Activated T-helper 2 cell treated with anti-CD3 and anti-CD28 coated beads, Interferon-gamma antibody, Interleukin-2, Interleukin-4, amounts not matched to agents 10 μg/mL and 5 μg/mL and 100 μg/mL, durations not matched to agents 14 hours and 24 hours and 36 hours (primary cell): ENCODE measurements at places on chromosomes 3 and 15. TPM values are rescaled to one million over a fixed set of nuclear protein-coding genes. Genes with fewer than 3 reads are reported as not detected.

IQCF5 gene
- not detected in 2 replicates for total RNA-seq

GRCh38 chr3:100888881-100889280 lies 104.3 kb downstream of the ABI3BP start:
- H3K36me3 ChIP-seq: no peaks in the 10 kb centered on the region
- H3K4me1 ChIP-seq: peaks cover 5% of the 10 kb centered on the region
- peaks cover 15% of the 10 kb centered on the region for H3K27me3 ChIP-seq
- no peak overlapping the region for H3K27ac ChIP-seq

SI gene
- total RNA-seq: not detected in 2 replicates

SPATA12 gene
- not detected in 2 replicates for total RNA-seq

DNA sequence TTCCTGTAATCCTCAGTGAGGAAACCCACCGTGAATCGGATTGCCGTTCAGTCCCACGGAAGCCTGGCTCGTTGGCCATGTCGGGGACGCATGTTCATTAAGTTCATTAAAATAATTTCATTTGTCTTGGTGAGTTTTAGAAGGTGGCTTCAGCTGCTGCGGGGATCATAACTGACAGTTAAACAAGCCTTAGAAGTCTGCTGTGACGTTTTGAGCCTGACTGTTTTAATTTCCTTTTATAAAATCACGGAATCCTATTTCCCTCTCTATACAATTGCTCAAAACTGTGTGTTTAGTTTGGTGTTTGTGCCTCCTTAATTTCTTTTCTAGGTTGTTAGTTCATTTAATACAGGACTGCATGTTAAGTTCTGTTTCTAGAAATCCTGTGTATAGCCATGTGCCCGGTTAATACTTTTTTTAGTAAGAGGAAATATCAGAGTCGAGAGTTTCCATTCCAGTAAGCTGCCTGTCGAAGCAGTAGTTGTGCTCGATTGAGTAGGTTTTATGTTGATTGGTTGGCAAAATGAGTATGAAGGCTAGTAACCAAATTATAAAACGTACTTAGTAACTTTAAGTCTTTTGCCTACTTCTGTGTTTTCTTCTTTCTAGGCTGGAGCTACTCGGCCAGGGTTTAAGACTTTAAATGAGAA lies 705 bp downstream of the NIPA2 start:
- peak overlapping the region; percentile 89 for H3K27ac ChIP-seq
- H3K27me3 ChIP-seq: no peaks in the 10 kb centered on the region
- H3K36me3 ChIP-seq: peaks cover 25% of the 10 kb centered on the region
- DNase-seq: no peak
- H3K4me3 ChIP-seq: peak overlapping the region; percentile 88

- no peak overlapping the region for H3K4me3 ChIP-seq
- no peaks in the 10 kb centered on the region for H3K36me3 ChIP-seq
- DNase-seq: no peak
- H3K4me1 ChIP-seq: no peaks in the 10 kb centered on the region
- H3K27ac ChIP-seq: no peak overlapping the region
Measured at GRCh38 chr15:65620833-65621232, 905 bp upstream of the SLC24A1 start.

DNA sequence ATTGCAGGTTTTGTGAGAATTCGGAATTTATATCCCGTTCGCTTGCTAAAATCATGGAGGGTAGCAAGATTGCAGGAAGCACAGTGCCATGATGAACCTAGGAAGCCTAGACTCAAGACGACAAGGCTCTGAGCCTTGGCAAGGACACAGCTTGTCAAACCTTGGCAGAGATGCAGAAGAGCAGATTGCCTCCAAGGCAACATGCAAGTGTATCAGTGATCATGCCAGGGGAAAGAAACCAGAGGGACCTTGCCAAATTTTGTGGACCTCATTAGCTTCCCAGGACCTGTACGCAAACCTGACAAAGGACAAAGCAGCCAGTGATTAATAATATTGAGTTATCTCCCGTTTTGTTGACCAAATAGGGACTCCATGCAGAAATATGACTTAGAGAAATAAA lies 159.7 kb downstream of the GOLIM4 start:
- no peak overlapping the region for H3K4me3 ChIP-seq
- H3K27ac ChIP-seq: no peak overlapping the region
- peaks cover 2% of the 10 kb centered on the region for H3K27me3 ChIP-seq
- peaks cover 2% of the 10 kb centered on the region for H3K4me1 ChIP-seq

- no peaks in the 10 kb centered on the region for H3K4me1 ChIP-seq
- H3K27ac ChIP-seq: no peak overlapping the region
- no peaks in the 10 kb centered on the region for H3K36me3 ChIP-seq
Measured at GRCh38 chr3:106728315-106729098, 648.7 kb upstream of the CCDC54 start.

SLCO2A1 gene
- total RNA-seq: not detected in 2 replicates

GRCh38 chr3:194808640-194809097 lies 123.0 kb downstream of the FAM43A start:
- H3K27me3 ChIP-seq: peaks cover 19% of the 10 kb centered on the region
- no peaks in the 10 kb centered on the region for H3K4me1 ChIP-seq
- H3K27ac ChIP-seq: no peak overlapping the region
- no peak for DNase-seq
- H3K4me3 ChIP-seq: no peak overlapping the region
- no peaks in the 10 kb centered on the region for H3K36me3 ChIP-seq
